HFFc6 (cell line): ENCODE measurements at places on chromosomes 5 and 9. TPM values are rescaled to one million over a fixed set of nuclear protein-coding genes. Genes with fewer than 3 reads are reported as not detected.

HDAC3 gene
- 49.6 to 58.3 TPM (median 51.8 TPM) in 3 replicates for total RNA-seq

- no peaks in the 10 kb centered on the region for H3K4me1 ChIP-seq
- no peak overlapping the region for H3K27ac ChIP-seq
- DNase-seq, result no peak
- H3K27me3 ChIP-seq, result no peaks in the 10 kb centered on the region; the same call in 1 of the 2 replicates
These were observed 401.1 kb downstream of the EFNA5 start for GRCh38 chr5:107269678-107270077.

DNA sequence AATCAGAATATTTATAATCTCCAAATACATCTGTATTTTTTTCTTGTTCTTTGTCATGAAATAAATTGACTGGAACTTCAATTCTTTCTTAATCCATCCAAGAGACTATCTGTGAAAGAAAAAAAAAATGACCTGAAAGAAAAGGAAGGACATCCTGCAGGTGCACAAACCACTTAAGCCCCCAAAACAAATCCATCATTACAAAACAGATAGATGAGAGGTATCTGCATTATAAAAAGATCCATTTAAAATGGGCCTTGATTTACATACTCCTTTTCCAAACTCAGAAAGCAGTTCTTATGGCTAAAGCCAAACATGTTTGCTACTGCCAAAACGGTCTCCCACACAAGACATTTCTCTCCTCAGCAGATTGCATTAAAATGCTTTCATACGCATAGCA is 85.5 kb downstream of the ELAVL2 start:
- no peak overlapping the region for H3K4me3 ChIP-seq
- no peaks in the 10 kb centered on the region for H3K27me3 ChIP-seq
- no peaks in the 10 kb centered on the region for H3K4me1 ChIP-seq
- peaks cover 9% of the 10 kb centered on the region for H3K36me3 ChIP-seq

DNA sequence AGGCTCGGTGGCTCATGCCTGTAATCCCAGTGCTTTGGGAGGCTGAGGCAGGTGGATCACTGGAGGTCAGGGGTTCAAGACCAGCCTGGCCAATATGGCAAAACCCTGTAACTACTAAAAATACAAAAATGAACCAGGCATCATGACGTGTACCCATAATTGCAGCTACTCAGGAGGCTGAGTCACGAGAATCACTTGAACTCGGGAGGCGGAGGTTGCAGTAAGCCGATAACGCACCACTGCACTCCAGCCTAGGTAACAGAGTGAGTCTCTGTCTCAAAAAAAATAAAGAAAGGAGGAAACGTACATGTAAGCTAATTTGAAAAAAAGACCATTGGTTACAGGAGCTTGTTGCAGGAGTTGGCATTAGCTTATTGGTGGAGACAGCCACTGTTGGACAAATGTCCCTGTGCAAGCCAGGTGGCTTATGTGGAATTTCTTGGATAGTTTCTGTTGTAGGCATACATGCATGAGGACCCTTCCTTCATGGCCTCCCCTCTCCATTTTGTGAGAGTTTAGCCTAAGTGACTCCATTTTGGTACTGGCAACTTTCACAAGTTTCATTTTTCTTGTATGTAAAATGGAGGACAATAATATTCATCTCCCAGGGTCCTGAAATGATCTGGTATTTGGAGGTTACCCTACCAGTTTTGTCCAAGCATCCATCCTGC is 16.8 kb upstream of the RAB14 start:
- peaks cover 33% of the 10 kb centered on the region for H3K4me1 ChIP-seq
- no peaks in the 10 kb centered on the region for H3K36me3 ChIP-seq
- H3K4me3 ChIP-seq, result no peak overlapping the region
- no peak for DNase-seq
- no peaks in the 10 kb centered on the region; the same call in 1 of the 2 replicates for H3K27me3 ChIP-seq

DNA sequence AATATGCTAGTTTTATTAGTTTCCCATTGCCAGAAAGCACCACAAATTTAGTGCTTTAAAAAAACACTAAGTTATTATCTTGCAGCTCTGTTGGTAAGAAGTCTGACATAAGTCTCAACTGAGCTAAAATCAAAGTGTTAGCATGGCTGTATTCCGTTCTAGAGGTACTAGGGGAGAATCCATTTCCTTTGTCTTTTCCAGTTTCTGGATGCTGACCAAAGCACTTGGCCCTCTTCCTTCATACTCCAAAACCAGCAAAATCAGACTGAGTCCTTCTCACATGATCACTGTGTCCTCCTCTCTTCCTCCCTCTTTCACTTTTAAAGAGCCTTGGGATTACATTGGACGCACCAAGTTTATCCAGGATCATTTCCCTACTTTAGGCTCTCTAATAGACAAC is 9.5 kb downstream of the CDH18 start:
- H3K36me3 ChIP-seq, result no peaks in the 10 kb centered on the region
- H3K4me1 ChIP-seq, result no peaks in the 10 kb centered on the region
- no peak overlapping the region for H3K27ac ChIP-seq

GRCh38 chr9:70563431-70564204 is 149.2 kb upstream of the KLF9 start:
- H3K4me1 ChIP-seq, result peaks cover 30% of the 10 kb centered on the region
- no peaks in the 10 kb centered on the region for H3K36me3 ChIP-seq
- H3K4me3 ChIP-seq, result peak overlapping the region; percentile 55
- DNase-seq, result peak; percentile 70

- H3K27me3 ChIP-seq, result no peaks in the 10 kb centered on the region; the same call in none of the 2 replicates
- no peak for DNase-seq
These were observed 71.2 kb upstream of the SLC28A3 start for GRCh38 chr9:84411683-84412267.

GRCh38 chr5:147509041-147509709 is 693 bp downstream of the DPYSL3 start:
- peak overlapping the region; percentile 89 for H3K4me3 ChIP-seq
- DNase-seq, result no peak
- H3K27me3 ChIP-seq, result no peaks in the 10 kb centered on the region
- peak overlapping the region; percentile 87 for H3K27ac ChIP-seq
- H3K36me3 ChIP-seq, result 0 out of 2 replicates have a peak, but pooled peaks cover 6% of the 10 kb centered on the region

DNA sequence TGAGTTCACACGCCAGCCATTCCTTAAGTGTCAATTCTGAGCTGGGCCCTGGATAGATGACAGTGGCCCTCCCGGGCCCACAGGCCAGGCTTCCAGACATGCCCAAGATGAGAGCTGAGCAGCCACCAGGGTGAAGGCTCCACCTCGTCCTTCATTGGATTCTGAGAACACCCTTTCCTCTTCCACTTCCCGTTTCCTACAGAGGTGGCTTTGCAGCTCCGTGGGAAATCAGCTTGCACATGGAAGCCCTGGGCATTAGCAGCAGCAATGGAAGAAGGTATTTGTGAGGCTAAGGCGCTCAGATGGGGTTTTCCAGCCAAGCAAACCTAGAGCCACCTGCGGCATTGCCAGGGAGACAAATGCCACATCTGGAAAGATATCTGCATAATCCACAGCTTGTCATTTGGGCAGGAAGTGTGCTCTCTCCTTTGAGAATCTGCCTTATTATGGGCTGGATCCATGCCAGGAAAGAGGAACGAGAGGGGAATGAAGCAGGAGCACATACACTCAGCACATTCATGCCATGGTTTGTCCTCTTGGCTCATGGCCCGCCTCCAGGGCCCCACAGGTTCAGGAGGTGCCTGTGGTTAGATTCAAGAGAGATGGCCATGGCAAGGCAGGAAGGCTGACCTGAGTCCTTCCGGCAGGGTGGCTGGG is 34.1 kb downstream of the CFAP77 start:
- H3K27me3 ChIP-seq, result peaks cover 50% of the 10 kb centered on the region
- no peak overlapping the region for H3K4me3 ChIP-seq
- H3K4me1 ChIP-seq, result no peaks in the 10 kb centered on the region
- H3K36me3 ChIP-seq, result no peaks in the 10 kb centered on the region

DNA sequence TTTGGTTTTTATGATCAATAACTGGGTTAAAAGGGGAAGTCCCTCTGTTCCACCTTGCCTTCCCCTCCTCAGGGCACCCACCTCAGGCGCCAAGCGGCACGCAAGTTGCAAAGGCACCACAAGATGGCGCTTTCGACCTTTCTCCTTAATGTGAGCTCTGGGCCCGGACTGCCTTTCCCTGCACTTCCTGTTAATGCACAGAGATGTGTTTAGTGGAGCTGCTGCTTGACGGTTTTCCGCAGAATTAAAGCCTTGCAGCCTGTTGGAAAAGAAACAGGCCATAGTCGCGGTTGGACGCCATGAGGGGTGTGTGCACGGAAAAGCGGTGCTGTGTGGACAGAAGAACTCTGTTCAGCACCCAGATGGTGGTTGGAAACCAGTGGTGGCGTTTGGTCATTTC is 17.9 kb downstream of the CXCL14 start:
- H3K27ac ChIP-seq, result no peak overlapping the region
- H3K27me3 ChIP-seq, result peaks cover 37% of the 10 kb centered on the region
- peak overlapping the region; percentile 57 for H3K4me3 ChIP-seq
- no peaks in the 10 kb centered on the region for H3K36me3 ChIP-seq

OR1L8 gene
- not detected in 3 replicates for total RNA-seq

FSD1L gene
- 1.5 to 2.2 TPM (median 1.6 TPM) in 3 replicates for total RNA-seq

SPTAN1 gene
- 316 to 333 TPM (median 322 TPM) in 3 replicates for total RNA-seq

PCDHGB7 gene
- 6.9 to 20.9 TPM (median 18.4 TPM) in 3 replicates for total RNA-seq

DNA sequence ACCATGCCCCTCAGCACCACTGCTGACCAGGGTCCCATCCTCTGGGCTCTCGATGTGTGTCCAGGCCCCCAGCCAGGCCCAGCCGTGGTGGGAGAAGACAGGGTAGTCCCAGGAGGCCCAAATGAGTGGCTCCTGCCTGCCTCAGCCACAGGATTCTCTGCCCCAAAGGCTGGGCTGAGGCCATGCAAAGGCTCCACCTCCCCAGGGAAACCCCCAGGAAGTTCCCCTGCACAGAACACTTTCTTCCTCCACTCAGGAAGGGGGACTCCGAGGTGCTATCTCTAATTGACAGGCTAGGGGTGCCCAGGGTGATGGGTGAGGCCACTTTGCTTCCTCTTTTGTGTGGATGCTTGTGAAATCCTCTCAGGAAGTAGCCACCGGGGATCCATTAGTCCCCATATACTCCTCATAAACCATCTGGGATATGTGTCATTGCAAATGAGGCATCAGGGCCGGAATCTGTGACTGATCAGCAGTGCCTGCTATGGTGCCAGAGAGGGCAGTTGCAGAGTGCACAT is 23.1 kb upstream of the TDRD7 start:
- H3K4me3 ChIP-seq, result no peak overlapping the region
- H3K36me3 ChIP-seq, result no peaks in the 10 kb centered on the region
- no peak for DNase-seq
- peaks cover 32% of the 10 kb centered on the region for H3K27me3 ChIP-seq

DNA sequence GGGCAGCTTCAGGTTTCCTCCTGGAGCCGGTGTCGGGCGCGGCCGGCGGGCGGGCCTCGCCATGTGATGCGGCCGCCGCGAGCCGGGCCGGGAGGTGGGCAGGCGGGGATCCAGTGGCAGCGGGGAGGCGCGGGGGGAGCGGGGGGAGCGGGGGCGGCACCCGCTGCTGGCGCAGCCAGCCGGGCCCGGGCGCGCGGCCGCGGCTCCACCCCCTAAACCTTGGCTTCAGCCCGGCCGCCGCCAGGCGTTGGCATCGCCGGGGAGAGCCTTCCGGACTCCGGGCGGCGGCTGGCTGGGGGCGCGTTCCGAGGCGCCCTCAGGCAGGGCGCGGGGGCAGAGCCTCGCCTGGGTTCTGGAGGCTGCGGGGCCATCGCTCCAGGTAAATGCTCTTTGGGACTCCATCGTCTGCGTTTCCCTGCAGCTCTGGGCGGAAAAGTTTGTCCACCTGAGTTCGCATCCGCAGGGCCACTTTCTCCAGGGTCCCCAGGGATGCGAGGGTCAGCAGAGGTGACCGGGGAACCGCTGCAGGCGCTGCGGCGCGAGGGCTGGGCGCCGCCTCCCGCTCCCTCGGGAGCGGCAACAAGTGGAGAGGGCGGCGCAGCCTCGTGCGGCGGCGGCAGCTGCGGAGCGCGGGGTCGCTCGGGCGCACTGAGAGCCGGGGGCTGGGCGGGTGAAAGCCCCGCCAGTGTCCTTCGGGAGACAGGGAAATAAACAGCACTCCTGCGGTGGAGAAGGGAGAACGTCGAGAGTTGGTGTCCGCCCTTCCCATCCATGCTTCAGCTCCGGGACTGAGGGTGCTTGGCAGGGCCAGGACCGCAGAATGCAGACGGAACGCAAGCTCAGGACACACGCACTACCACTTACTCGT is at the start of gene ARHGEF28:
Gene ARHGEF28, plus strand, starts transcription at position 253 of the 868 bp plus-strand sequence. CDS start 58,656 bp downstream, outside the sequence.
- H3K4me3 ChIP-seq, result peak within 1 kb of the TSS; percentile 85
- H3K36me3 ChIP-seq, result no peaks in the 10 kb centered on the region
- peaks cover 1% of the 10 kb centered on the region; the same call in 1 of the 2 replicates for H3K27me3 ChIP-seq
- H3K4me1 ChIP-seq, result peaks cover 38% of the 10 kb centered on the region
- peak; percentile 29 for DNase-seq
- H3K27ac ChIP-seq, result peak within 1 kb of the TSS; percentile 62

GRCh38 chr9:113645978-113646253 is 182.4 kb downstream of the RGS3 start:
- no peak for DNase-seq
- H3K36me3 ChIP-seq, result no peaks in the 10 kb centered on the region; the same call in 1 of the 2 replicates
- H3K27ac ChIP-seq, result no peak overlapping the region
- no peak overlapping the region for H3K4me3 ChIP-seq

DNA sequence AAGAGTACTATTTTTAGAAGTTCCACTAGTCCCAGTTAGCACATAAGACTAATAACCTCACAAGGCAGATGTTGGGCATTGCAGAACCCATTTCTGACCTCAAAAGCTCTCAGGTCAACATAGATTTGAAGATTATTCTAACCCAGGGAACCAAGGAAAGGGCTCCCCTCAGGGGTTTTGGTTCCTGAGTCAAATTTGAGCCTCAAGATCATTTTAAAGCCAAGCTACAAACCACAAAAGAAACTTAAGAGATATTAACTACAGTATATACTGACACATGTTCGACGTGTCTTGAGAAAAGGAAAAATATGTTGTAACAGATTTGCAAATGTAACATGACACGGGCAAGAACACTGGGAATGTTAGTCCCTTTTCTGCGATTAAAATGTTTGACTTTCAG is 88.6 kb downstream of the GNAQ start:
- no peak overlapping the region for H3K4me3 ChIP-seq
- peaks cover 1% of the 10 kb centered on the region; the same call in 1 of the 2 replicates for H3K27me3 ChIP-seq
- H3K36me3 ChIP-seq, result no peaks in the 10 kb centered on the region
- peaks cover 35% of the 10 kb centered on the region for H3K4me1 ChIP-seq

GRCh38 chr5:96384353-96384752 is 48.7 kb downstream of the PCSK1 start:
- H3K4me1 ChIP-seq, result peaks cover 19% of the 10 kb centered on the region
- peak; percentile 79 for DNase-seq
- H3K36me3 ChIP-seq, result no peaks in the 10 kb centered on the region
- H3K27ac ChIP-seq, result no peak overlapping the region

MLLT3 gene
- 23.6 to 25.1 TPM (median 24.7 TPM) in 3 replicates for total RNA-seq

- H3K27ac ChIP-seq, result no peak overlapping the region
- H3K36me3 ChIP-seq, result no peaks in the 10 kb centered on the region
- DNase-seq, result no peak
- no peak overlapping the region for H3K4me3 ChIP-seq
These were observed 118.5 kb upstream of the LPCAT1 start for GRCh38 chr5:1642221-1642620.

GRCh38 chr5:133713751-133714150 is 101.4 kb upstream of the FSTL4 start:
- H3K36me3 ChIP-seq, result no peaks in the 10 kb centered on the region
- peaks cover 8% of the 10 kb centered on the region for H3K27me3 ChIP-seq
- no peak overlapping the region for H3K27ac ChIP-seq

C1QTNF3 gene
- total RNA-seq, result 0.32 to 0.66 TPM (median 0.62 TPM) in 3 replicates

GRCh38 chr9:136840140-136840876 is 2.0 kb upstream of the AJM1 start:
- no peak for DNase-seq
- peaks cover 10% of the 10 kb centered on the region for H3K27me3 ChIP-seq
- H3K27ac ChIP-seq, result no peak overlapping the region
- peak overlapping the region; percentile 41; the same call in 1 of the 2 replicates for H3K4me3 ChIP-seq
- peaks cover 4% of the 10 kb centered on the region for H3K36me3 ChIP-seq
